ENCODE measurements at places on chromosomes 13 and 19.

GRCh38 chr13:113890774-113891480 is 27.1 kb upstream of the GAS6 start:
- no peak for DNase-seq

DNA sequence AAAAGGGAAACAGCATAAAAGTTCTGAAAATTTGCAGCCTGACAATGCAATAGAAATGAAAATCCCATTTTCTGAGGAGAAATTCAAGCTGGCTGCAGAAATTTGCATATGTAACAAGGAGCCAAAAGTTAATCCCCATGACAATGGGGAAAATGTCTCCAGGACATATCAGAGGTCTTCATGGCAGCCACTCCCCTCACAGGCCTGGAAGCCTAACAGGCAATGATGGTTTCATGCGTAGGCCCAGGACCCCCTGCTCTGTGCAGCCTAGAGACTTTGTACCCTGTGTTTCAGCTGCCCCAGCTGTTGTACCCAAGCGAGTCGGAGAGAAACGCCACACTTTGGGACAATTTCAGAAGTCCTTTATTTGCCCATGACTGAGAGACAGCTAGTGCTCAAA is 701.3 kb upstream of the KLHL1 start:
- no peak for DNase-seq

GRCh38 chr19:3224346-3225168 is at the start of gene CELF5:
CELF5 (plus strand) TSS chr19:3224661; CDS start chr19:3224740, 79 bp downstream.
- peak; percentile 60 for DNase-seq

DNA sequence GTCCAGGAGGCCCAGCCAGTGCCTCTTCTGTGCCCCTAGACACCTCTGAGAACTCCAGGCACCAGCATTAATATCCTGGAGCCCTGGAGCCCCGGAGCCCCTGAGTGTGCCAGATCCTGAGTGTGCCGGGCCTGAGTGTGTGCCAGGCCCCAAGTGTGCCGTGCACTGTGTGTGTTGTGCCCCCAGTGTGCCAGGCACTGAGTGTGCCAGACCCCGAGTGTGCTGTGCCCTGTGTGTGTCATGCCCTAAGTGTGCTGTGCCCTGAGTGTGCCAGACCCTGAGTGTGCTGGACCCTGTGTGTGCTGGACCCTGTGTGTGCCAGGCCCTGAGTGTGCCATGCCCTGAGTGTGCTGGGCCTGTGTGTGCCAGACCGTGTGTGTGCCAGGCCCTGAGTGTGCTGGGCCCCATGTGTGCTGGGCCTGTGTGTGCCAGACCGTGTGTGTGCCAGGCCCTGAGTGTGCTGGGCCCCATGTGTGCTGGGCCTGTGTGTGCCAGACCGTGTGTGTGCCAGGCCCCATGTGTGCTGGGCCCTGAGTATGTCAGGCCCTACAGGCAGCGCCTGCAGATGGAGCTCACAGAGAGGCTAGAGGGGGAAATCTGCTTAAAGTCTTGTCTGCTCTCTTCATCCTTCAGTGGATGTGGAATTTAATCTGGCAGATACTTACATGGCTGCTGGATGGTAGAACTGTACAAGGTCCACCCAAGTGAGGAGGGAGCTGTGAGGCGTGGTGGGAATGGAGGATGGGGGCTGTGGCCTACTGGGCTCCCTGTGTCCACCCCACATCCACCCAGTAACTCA is 53.9 kb downstream of the C13orf46 start:
- DNase-seq: no peak

- DNase-seq: no peak
Measured at GRCh38 chr13:66154354-66154753, 1075.8 kb downstream of the PCDH9 start.

DNA sequence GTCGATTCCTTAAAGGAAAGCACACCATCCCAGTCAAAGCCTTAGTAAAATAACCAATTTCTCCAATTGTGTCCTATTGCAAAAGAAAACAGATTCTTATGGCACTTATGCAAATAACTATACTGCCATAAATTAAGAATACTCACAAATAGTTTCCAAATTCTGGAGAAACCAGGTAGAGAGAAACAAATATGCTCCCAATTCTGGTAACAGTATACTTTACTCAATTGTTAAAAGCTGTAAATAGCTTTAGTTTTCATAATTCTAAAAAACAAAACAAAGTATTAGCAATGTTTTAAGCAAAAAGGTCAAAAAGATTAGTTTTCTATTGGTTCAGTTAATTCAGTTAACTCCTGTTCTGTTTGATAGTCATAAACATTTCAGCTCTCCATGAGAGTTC is 18.2 kb upstream of the UBAC2 start:
- DNase-seq: no peak

DNA sequence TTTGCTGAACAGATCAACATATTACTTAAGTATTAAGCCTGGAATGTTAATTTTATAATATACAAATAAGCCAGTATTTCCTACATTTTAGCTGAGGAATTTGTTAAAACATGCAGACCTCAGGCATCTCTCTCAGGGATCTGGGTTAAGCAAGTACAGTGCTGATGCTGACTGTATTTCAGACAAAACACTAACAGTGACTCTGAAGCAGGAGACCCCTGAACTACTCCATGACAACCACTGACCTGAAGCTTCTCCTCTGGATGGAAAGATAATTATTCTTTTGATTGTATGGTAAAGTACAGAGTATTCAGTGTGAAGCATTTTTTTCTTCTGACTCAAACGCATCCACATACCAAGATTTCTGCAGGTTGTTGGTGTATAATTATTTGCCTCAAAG is 680.8 kb downstream of the LIG4 start:
- DNase-seq: no peak

Data from T-helper 9 cell (primary cell).